NCI-H2081 treated with DMSO at 0.1 percent for 48 hours (cell line): ENCODE measurements at places on chromosomes 13 and 19.
A peak's percentile ranks its signal among the peaks of the same experiment; 100 is the strongest.

GRCh38 chr13:56314765-56315164, 826.0 kb upstream of the PRR20A start:
- no peak for DNase-seq

DNA sequence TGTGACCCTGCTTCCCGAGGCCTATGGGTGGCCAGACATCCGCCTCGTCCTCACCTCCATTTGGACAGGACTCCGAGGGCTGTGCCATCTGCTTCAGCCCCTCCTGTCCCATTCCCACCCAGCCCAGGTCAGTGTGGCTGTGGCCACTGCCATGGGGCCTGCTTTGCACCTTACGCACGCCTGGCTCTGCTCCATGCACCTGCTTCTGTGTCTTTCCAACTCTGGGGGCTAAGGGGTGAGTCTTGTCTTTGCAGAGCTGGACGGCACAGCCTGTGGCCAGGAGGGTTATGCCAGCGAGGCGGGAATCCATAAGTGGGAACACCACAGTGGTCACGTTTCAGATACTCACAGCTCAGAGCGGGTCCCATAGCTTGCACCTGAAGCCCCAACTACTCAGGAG, 5.2 kb upstream of the ZNF554 start:
- DNase-seq: no peak

- no peak for DNase-seq
Measured at GRCh38 chr19:46759817-46760333, 13.6 kb upstream of the STRN4 start.

- no peak for DNase-seq
Measured at GRCh38 chr19:16226184-16226591, 28.5 kb downstream of the AP1M1 start.

DNA sequence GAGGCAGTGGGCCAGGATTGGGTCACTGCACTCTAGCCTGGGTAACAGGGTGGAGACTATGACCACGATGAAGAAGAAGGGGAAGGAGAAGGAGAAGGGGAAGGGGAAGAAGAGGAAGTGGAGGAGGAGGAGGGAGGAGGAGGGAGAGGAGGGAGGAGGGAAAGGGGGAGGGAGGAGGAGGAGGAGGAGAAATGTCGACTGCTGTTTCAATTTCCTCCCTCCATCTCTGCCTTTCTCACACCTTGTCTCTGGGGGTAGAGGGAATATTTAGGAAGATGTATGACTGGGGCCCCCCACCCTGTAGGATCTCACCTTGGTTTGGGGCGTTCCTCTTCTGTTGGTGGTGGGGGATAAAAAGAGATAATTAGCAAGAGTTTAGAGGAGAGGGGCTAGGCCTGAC, 3.8 kb downstream of the TNNT1 start:
- DNase-seq: no peak

GRCh38 chr13:51666374-51666773, 82.1 kb downstream of the WDFY2 start:
- peak; percentile 18 for DNase-seq

- DNase-seq: no peak
Measured at GRCh38 chr13:45787346-45787745, 64.2 kb downstream of the SIAH3 start.

- no peak for DNase-seq
Measured at GRCh38 chr19:48658483-48658882, 12.5 kb upstream of the CA11 start.

DNA sequence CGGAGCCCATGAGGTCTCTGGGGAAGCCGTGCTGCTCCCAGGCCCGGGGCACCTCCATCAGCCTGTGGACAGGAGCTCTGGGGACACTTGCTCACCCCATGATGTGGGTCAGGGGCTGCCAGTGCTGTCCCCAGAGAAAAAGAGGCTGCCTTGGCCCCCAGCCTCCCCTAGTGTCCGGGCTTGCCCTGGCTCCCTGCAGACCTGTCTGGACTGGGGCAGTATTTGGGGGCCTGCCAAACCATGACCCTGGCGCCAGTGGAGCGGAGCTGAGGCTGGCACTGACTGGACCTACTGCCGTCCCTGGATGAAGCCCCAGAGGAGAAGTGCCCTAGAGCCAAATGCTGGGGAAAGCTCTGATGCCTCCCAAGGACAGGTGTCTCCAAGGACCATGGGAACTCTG, 30.4 kb downstream of the ELAVL1 start:
- no peak for DNase-seq

DNA sequence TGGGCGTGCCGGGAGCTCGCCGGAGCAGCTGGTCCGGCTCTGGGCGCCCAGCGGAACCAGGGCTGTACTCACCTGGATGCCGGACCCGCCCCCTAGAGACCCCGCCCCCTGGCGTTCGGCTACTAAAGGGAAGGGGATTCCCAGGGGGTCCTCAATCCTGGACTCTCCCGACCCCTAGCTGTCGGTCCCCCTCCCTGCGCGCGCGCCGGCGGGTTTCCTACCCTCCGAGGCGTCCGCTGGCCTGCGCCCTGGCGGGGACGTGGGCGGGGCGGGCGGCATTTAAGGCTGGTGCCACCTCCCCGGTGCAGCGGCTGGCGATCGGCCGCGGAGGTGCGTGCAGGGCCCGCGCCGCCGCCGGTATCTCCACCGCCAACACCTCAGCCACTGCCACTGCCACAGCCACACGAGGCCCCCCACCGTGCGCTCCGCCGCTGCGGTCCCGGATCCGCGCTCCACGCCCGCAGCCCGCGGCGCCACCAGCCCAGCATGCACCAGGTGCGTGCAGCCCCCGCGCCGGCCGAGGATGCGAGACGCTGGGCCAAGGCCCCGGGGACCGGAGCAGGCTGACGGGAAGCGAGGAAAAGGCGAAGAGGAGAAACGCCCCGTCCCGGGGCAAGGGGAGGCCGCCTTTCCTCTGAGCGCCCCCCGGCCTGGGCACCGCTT, at the start of gene ATP12A:
TSS of gene ATP12A (plus strand) at position 151 of the 663 bp plus-strand sequence. CDS start at position 487, 336 bp downstream.
- DNase-seq: no peak

DNA sequence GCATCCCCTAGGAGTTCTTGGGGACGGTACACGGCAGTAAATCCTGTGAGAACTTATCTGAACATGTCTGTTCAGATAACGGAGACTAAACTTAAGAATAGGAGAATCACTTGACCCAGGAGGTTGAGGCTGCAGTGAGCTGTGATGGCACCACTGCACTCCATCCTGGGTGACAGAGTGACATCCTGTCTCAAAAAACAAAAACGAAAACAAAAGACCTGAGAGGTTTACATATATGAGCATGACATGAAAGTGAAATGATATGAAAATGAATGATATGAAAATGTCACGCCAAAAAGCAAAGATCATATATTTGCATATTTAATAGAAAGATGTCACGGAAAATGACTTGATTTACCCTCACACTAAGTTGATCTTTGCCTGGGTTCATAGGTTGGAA, 5.8 kb downstream of the ZNF175 start:
- DNase-seq: no peak

- no peak for DNase-seq
Measured at GRCh38 chr13:99083981-99084380, 106.1 kb upstream of the DOCK9 start.

GRCh38 chr13:112434937-112435523, 58.9 kb downstream of the SPACA7 start:
- DNase-seq: no peak

DNA sequence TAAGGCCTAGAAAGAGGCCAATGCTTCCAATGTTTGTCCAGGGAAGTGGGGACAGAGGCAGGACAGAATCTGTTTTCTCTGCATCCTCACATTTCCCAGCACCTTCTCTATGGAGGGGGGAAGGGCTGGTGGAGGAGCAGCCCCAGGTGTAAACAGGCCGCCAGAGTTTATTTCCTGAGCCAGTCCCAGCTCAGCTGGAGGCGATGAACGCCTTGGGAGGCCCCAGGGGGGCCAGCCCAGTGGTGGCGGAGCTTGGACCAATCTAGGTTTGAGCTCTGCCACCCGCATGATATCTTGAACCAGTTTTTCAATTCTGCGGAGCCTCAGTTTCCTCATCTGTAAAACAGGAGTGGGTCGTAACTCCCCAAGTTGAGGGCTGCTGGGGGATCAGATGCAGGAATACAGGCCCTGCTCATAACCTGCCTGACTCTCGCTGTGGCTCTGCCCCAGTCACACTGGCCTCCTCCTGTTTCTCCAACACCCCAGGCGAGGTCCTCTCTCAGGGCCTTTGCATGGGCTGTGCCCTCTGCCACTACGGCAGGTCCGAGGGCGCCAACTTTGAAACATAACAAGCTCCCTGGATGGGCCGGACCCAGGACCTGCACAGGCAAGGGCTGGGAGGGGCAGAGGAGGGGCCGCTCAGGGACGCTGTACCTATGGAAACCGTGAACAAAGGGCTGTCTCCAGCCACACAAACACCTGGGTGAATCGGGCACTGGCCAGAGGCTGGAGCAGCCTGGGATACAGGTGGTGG, 1.1 kb downstream of the TNFAIP8L1 start:
- DNase-seq: no peak

DNA sequence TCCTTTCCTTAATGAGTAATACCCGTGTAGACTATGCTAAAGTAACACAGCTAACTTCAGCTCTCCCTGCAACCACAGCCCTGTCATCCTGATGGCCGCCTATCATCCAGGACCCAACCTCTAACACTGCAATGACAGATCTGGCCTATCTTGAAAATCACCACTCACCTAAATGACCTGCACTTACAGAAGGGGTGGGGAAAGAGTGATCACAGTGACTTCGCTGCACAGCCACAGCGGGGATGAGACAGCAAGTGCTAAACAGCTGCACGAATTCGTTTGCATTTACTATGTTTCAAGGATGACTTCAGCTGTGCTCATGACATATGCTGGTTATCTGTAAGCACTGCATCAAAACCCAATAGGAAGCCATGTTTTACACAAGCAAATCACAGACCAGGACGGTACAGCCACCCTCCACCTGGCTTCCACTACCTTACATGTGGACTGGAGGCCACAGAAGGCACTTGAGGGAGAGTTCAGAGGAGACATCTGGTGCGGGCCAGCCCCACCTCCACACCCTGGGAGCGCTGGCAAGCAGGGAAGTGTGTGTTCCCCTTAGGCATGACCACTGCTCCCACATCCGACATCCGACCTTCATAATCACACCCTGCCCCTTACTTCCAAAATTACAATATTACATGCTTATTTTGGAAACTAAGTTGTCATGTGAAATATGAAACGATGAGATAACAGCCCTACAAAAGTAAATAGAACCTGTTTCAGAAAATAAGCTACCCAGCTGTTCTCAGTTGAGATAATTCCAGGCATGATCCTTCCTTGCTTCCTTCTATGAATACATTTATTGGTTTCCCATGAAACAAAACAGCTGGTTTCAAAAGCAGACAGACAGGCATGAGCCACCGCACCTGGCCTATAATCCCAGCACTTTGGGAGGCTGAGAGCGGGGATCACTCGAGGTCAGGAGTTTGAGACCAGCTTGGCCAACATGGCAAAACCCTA, 95.7 kb downstream of the STK24 start:
- no peak for DNase-seq

GRCh38 chr19:18170714-18171255, 2.8 kb upstream of the IFI30 start:
- no peak for DNase-seq
